Right cardiac atrium (tissue), 5 donors: ENCODE measurements at places on chromosomes 4 and X. TPM values are rescaled to one million over a fixed set of nuclear protein-coding genes. Genes with fewer than 3 reads are reported as not detected.

GRCh38 chr4:42482516-42483327, 85.4 kb downstream of the SHISA3 start:
- no peak for DNase-seq

DNA sequence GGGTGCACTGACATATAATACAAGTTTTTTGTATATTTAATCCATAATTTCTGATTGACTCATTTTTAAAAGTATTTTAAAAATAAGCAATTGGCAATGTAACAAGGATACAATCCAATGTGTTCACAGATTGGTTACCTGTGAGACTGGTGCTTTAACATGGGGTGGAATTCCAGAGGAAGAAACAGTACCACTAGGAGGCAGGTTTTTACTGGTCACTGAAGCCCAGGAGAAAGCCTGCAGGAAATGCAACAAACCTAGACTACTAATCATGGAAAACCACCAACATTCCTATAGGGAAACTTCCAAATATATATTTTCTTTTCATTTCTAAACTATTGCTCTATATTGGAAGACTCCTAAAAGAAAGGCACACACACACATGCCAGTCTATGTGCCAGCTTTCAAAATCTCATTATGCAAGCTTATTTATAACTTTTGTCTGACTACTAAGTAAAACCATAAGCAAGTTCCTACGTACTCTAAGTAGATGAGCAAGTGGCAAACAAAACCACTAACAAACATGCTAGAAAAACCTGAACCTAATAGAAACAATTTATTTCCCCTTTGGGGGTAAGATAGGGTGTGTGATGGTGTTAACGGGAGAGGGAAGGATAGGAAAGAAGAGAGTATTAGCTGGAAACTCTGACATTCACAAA, 19.2 kb downstream of the G3BP2 start:
- no peak for DNase-seq

- DNase-seq, result no peak
Observed at GRCh38 chrX:150358651-150359050, 4.5 kb upstream of the MAMLD1 start.

- DNase-seq, result no peak
Observed at GRCh38 chr4:2217726-2218125, 24.2 kb downstream of the HAUS3 start.

DNA sequence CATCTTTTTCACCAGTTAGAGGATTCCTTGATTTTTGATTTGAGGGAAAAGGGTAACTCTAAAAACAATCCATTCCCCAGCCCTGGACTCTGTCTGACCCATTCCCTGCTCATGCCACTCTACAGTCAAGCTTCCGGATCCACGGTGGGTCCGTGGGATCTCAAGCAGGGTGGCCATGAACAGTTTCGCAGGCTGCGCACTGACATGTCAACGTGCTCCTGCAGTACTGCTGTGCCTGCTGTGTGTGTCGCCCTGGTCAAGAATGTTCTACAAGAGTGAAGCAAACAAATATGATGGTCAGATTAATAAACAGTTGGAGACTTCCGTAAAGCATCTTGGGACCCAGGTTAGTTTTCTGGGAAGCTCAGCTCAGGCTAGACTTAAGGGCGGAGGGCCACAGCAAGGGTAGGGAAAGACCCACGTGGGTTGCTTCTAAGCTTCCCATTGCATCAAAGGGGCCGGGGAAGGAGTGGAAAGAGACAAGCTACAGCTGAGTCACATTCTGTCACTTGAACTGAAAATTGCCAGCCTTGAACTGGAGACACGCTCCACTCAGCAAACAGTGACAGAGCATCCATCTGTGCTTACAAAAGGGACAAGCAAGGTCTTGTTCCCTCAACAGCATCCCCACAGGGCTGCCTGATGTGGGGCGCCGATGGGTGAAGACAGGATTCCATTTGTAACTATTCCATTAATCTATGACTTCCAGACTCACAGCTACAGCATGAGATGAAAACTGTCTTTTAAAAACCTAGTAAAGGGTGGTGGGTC, 81.8 kb downstream of the MTMR1 start:
- DNase-seq, result no peak

DNA sequence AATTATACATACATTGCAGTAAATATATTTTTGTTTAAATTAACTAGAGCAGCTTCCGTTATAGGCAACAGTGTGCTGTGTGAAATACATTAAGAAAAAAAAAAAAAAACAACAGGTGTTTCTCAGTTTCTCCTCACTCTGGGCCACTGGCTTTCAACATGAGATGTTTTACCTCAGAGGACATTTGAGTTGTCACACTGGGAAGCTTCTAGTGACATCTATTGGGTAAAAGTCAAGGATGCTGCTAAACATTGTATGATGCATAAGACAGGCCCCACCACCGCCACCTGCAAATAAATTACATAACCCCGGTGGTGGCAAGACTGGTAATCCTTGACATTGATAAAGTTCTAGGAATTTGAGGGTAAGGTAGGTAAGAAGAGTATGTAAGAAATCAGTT, 1512.2 kb downstream of the C4orf33 start:
- no peak for DNase-seq

- no peak for DNase-seq
Observed at GRCh38 chr4:74483226-74483911, 38.4 kb downstream of the AREG start.

DNA sequence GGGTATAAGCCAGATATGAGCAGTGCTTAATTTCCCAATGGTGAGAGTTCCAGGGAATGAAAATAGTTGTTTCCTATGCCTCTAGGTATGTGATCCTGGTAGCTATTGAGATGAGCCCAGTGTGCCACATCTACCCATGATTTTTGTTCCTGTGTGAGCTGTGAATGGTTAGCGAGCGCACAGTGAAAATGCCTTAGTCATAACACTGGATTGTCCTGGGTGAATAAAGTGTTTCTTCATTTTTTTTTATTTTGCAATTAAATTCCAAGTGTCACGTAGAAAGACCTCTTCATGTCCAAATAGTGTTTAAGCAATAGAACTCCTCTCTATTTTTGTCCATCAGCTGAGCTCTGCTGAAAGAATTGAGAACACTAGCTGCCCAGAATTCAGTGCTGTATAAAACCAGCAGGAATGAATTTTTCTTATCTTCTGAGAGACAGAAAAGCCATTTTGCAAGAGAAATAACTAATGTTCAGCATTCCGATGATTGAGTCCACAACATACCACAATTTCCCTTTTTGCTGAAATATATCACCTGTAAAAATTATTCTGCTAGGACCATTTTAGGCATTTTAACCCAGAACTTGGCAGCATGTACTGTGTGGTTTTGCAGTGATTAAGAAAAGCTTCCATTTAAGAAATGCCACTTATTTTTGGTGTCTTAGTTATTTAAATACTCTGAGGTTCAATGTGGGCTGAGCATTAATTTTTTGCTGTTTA, 5.6 kb downstream of the MAOA start:
- DNase-seq, result no peak

DNA sequence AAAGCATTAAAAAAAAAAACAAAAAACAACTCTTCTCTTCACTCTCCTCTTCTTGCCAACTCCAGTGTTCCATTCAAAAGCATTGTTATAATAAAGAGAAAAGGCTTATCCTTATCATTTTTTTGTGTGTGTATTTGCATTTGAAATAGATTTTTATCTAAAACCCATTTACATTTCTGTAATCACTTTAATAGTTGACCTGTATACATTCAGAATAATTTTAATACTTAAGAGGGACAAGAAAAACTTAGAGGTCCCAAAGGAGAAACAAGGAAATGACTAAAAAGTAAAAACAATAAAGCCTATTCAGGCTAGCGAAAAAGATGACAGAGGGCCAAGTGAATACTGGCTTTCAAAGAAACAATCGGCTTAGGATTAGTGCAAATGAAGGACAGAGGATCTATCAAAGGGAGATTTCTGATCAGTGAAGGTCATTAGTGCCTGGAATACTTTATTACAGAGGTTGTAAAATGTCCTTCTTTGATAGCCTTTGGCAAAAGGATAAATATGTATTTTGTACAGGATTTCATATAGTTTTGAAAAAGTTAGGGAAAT, 808.3 kb downstream of the RPA4 start:
- no peak for DNase-seq

- no peak for DNase-seq
Observed at GRCh38 chrX:100979881-100980607, 10.5 kb downstream of the ARL13A start.

DNA sequence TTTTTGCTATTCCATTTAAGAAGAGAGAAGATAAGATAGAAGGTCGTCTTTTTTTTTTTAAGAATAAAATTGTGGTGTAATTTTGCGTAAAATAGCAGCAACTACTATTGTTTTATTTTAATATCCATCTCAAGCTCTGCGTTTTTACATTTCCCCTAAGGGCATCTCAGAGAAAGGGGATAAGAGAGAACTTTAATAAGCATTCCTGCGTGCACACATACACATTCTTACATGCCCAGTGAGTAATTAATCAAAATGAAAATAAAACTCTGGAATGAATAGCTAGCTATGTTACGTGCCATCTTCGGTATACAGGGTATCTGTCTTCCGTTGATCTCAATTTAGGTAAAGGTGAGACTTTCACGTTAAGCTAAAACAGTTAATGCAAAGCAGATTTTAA, 200.3 kb upstream of the TENM3 start:
- DNase-seq, result no peak

GRCh38 chr4:169640261-169640870, 20.0 kb downstream of the CLCN3 start:
- no peak for DNase-seq

DNA sequence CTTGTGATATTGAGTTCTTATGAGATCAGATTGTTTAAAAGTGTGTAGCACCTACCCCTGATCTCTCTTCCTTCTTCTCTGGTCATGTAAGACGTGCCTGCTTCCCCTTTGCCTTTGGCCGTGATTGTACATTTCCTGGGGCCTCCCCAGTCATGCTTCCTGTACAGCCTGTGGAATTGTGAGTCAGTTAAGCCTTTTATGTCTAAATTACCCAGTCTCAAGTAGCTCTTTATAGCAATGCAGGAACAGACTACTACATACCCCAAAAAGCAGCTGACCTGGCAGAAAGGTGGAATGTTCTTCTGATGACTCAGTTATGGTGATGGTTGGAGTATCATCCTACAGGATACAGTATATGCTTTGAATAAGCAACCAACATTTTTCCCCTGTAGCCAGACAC, 11.4 kb upstream of the MCUB start:
- DNase-seq, result peak; percentile 30

DNA sequence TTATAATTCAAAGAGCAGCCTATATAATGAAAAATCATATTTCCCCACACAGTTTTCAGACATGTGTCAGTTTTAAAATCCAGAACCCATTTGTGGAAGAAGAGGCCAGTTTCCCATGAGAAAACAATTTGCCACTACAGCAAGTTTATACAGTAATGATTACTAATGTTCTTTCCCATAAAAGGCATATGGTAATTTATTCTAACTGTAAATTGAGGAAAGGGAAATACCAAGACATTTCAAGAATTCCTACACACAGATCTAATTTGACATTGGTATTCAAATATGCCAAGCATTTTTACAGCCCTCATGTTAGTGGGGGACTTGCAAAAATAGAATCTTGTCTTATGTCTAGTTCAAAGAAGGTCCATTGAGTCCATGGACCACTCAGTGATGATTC, 1368.6 kb downstream of the FSTL5 start:
- DNase-seq, result no peak

DNA sequence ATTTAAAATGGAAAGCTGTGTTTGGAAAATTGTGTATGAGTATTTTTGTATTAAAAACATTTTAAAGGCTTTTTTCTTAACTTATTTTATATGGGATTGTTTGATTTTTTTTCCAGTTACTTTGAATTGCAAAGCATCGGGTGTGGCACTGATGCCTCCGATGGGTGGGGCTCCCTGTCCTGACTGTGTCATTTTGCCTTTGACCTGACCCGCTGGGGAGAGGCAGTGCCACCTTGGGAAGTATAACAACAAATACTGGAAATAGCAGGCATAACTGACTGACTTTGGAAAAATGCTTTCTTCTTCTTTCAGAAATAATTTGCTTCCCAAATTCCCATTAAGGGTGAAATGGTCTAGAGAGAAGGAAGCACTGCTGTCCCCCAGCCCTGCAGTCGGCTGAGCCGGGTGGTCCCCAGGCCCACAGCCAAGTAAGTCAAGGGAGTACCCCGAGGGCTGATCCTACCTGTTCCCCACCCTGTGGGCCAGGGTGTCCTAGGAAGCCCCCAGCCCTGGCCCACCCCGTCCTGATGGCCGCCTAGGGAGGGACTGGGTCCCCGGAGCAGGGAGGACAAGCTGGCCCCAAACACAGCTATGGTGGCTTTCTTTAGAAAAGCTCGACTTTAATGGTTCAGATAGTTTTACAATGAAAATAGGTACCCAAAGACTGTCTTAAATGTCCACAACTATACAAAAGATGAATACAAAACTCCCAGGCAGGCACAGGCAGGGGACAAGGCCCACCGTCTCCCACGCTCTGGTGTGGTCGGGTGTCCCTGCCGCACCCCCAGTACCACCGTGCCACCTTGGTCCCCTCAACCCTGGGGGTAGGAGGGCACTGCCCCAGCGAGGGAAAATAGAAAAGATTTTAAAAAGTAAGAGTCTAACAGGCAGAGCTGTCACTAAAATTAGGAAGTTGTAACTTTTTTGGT, 26.4 kb downstream of the NELFA start:
- DNase-seq, result no peak

DNA sequence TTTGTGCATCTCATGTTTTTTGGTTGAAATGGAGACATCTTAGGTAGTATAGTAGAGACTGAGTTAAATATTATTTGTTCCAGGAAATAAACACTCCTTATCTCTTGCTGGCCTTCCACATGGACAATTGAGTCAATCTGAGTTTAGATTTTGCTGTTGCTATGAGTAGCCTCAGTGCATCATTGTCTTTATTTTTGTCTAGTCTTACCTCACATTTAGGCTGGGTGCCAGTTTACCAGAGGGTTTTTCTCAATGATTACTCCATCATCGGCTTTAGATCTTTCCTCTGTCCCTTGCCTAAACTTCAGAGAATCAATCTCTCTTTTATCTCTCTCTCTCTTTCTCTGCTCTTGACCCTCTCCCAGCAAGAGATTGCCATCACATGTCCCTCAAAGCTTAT, 73.6 kb downstream of the GABRB1 start:
- DNase-seq, result no peak

DNA sequence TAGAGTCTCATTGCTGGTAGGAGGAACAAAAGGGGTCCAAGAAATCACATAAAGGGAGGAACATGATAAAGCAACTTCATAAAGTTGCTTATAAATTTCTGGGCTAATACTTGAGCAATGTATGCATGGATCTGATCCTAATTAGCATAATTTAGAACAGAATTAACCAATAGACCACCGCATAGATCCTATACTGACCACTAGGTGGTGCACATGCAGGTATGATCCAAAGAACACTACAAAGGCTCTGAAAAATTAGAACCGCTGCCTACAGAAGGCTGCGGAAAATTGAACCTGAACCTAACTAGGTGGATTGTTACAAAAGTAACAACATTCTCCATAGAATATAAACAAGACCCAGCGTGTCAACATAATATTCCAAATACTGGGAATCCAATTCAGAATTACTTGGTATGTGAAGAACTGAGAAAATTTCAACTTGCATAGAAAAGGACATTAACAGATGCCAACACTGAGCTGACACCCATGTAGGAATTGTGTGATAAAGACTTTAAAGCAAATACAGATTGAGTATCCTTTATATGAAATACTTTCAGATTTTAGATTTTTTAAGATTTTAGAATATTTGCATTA, 23.3 kb downstream of the BRCC3 start:
- no peak for DNase-seq

TSPAN7 gene
- total RNA-seq, result 127 TPM

MAP7D2 gene
- 0.68 TPM for total RNA-seq

TCEAL6 gene
- total RNA-seq, result not detected

DMP1 gene
- total RNA-seq, result not detected

NEK1 gene
- total RNA-seq, result 13.6 TPM

SAGE1 gene
- not detected for total RNA-seq

CT55 gene
- total RNA-seq, result not detected

SORCS2 gene
- 2.7 TPM for total RNA-seq

TRIM60 gene
- not detected for total RNA-seq

C4orf51 gene
- not detected for total RNA-seq

FAM199X gene
- 12.2 TPM for total RNA-seq

ODAPH gene
- total RNA-seq, result not detected

GSTCD gene
- 6.3 TPM for total RNA-seq
